ENCODE measurements at places on chromosomes 4 and X.

GRCh38 chr4:123121241-123121907 lies 199.0 kb upstream of the NUDT6 start:
- no peak for DNase-seq

DNA sequence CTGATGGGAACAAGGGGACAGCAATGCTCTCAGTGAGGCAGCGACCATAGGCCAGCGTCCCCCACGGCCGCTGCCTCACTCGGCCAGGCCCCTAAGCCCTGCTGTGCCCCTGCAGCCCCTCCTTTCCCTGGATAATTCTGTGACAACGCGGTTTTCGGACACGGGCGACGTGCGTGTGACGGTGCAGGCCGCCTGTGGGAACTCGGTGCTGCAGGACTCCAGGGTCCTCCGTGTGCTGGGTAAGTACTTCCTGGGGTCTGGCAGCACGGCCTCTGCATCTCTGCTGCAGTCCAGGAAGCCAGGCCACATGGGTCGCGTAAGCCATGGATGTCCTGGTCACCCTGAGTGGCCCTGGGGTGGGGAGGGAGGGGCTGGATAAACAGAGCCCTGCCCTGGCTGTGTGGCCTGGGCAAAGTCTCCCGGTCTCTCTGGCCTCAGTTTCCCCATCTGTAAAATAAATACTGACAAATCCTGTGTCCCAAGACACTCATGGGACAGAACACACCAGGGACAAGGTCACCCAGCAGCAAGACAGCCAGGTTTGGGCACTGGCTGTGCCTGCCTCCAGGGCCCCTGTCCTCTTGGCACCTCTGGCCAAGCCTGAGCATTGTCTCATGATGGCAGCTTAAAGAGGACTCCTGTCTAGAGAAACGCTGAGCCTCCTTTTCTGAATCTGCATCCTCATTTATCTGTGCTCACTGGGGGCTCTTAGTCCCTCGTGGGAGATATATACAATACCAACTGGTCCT lies 212.8 kb downstream of the AFAP1 start:
- no peak for DNase-seq

DNA sequence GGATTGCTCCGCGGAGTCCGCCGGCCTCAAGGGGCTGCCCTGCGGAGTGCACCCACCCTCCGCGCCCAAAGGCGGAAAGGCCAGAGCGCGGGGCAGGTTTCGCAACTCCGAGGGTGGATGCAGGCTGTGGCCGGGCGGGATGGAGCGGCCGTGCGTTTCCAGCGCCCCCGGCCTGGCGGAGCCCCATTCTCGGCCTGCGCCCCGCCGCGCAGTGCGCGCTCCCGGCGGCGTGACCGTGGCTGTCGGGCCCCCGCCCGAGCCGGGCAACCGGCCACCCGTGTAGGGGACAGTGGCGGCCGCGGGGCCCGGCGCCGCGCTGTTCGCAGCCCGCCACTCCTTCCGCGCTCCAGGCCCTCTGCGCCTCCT lies 331 bp downstream of the SETD7 start:
- DNase-seq, result no peak

DNA sequence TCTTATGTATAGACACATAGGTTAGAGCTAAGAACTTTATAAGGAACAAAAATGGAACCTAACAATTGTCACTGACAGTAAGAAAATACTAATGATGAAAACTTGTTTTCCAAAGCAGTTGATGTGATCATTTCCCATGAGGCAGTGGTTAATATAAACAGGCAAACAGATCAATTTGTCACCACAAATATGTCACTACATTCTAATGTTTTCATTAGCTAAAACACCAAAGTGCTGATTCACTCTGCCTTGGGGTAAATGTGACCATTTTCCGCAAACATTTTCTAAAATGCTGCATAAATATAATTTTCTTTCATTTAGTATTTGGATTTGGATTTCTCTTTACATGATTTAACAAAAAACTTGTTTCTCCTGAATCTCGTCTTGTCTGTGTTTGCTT lies 408.9 kb upstream of the CTSO start:
- no peak for DNase-seq

- no peak for DNase-seq
Measured at GRCh38 chrX:132153166-132153565, 25.3 kb upstream of the FRMD7 start.

GRCh38 chr4:147957446-147957845 lies 225.6 kb downstream of the ARHGAP10 start:
- DNase-seq, result no peak

- no peak for DNase-seq
Measured at GRCh38 chrX:134462927-134463326, 3.0 kb downstream of the HPRT1 start.

DNA sequence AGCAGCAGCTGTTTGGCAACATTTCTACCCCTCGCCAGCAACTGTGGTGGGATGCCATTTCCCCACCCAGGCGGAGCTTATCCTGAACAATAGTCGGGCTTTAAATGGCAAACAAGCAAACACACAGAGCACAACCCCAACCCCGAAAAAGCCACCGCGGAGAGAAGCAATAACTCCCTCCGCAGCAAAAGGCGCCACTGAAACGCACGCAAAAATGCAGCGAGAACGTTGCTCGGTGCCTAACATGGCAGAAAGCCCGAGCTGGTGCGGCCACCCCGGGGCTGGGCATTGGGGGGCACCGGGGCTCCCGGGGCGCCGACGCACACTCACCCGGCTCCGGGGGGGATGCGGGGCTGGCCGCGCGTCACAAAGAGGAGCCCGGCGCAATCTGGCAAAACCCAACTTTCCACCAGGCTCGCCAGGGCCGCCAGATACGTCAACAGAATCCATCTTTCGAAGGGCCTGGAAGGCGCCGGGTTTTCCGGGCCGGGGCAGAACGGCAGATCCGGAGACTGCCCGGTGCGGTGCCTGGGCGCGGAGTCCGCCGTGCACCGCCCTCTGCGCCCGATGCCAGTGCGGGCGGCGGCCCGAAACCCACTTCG lies 818 bp downstream of the RAI2 start:
- no peak for DNase-seq

GRCh38 chr4:184344899-184345572 lies 127.4 kb upstream of the ENPP6 start:
- DNase-seq, result no peak
